Pulmonary artery endothelial cell (primary cell): ENCODE measurements at places on chromosomes 1 and 21.

DNA sequence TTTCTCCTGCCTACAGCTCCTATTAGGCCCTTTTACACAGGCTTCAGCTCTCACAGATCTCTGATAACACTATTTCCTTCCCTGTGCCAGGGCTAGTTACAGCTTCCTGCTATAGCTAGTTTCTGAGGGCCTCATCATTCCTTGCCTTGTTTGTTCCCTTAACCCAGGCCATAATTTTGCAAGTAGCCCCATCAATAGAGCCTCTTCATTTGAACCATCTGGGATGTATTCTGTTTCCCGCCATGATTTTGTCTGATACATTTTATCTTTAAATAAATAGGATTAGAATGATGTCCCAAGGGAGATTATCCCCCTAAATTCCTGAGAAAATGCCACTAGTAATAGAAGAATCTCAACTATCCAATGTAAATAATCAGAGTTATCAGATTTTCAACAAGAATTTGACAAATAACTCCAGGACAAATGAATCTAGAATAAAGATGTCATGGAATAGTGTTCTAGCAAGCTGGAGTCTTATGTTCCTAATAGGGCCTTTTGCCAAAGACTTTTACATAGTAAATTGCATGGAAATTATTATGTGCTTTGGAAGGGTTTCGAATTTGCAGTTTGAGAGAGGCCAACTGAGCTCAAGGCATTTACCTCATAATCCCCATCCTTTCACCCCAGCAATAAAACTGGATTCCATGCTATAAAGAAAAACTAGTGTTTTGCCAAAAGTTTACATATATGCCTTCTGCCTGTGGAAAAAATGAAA is 16.1 kb downstream of the IFT25 start:
- no peak for DNase-seq

DNA sequence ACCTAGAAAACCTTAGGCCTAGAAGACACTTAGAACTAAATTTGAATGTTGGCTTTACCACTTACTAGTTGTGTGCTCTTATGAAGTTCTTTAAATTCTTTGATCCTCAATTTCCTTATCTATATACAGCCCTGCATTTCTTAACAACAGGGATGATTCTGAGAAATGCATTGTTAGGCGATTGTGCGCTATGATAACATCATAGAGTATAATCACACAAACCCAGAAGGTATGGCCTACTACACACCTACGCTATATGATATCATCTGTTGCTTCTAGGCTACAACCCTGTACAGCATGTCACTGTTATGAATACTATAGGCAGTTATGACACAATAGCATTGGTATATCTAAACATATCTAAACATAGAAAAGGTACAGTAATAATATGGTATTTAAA is 137.4 kb downstream of the CHD1L start:
- no peak for DNase-seq

GRCh38 chr1:50974618-50974935 is 4.5 kb downstream of the CDKN2C start:
- no peak for DNase-seq

DNA sequence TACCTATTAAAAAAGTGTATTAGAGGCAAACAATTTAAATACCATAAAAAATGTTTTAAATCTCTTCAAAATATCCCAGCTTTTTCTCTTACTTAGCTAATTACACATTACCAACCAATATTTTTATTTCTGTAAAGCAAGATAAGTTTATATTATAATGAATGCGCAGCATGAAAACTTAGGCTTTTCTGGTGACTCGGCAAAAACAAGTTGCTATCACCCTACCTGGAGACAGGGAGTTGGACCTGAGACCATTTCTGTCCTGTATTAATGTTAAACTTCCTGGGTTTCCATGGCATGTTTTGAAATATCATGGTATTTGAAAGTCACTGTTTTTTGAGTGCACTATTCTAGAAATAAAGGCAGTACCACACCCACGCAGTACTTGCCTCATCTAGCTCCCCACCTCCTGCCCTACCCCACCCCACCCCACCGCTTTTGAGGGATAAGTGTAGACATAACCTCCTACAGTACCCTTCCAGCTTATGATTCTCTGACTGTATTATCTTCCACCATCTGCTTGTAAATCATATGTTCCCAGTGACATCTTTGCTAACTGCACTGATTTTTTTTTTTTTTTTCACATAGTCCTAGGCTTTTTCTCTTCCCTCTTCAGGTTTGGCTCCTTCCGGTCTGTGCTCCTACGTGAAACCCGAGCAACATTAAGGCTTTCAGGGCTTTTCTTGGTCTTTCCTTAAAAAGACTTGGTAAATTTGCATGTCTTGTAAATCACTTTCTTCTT is 77.5 kb downstream of the PHTF1 start:
- no peak for DNase-seq

DNA sequence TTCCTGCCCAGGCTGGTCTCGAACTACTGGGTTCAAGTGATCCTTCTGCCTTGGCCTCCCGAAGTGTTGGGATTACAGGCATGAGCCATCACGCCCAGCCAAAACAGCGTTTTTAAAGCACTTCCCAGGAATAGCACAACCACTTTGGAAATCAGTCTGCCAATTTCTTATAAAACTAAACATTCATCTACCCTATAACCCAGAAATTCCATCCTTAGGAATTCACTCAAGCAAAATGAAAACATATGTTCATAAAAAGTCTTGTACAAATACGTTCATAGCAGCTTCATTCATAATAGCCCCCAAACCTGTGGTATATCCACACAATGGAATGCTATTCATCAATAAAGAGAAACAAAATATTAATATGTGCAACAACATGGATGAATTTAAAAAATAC is 36.1 kb downstream of the PHC2 start:
- no peak for DNase-seq

DNA sequence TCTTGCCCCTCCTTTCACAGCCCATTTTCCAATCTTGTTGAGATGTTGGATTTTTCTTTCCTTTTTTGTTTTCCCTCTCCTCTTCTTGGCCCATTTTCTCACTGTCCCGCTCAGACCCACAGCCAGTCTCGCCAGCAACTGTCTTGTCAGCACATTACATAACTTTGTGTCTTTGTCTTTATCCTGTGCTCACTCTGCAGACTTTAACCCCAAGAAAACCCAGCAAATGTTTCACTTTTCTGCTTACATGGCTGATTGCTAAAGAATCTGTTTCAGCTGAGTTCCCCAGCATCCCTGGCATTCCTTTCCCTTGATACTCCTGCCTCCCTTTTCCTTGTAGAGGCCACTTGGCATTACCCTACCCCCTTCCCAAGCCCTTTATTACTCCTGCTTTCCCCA is 74.6 kb downstream of the ZNF648 start:
- DNase-seq: no peak

- DNase-seq: no peak
These were observed 149.5 kb upstream of the B3GALT2 start for GRCh38 chr1:193335806-193336428.

- no peak for DNase-seq
These were observed 1097.4 kb downstream of the TTLL7 start for GRCh38 chr1:82901561-82901960.

DNA sequence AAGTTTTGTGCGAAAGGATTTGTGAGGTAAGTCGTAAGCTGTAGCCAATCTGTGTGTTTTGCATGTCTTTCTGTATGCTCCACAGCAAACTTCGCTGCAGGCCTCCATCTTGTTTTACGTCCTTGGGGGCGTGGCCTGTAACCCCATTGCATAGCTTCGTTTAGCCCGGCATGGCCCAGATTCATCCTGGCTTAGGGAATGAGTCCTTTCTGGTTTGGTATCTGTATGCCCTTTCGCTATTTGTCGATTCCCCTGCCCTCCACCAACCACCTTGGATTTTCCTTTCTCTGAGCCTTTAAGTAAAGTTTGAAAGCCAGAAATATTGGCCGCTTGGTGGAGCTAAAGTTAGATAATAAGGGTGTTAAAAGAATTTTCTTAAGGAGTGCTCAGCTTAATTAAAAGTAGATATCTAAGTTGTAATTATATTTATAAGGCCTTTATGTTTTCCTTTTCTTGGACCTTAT is 1.1 kb downstream of the THEM4 start:
- no peak for DNase-seq

DNA sequence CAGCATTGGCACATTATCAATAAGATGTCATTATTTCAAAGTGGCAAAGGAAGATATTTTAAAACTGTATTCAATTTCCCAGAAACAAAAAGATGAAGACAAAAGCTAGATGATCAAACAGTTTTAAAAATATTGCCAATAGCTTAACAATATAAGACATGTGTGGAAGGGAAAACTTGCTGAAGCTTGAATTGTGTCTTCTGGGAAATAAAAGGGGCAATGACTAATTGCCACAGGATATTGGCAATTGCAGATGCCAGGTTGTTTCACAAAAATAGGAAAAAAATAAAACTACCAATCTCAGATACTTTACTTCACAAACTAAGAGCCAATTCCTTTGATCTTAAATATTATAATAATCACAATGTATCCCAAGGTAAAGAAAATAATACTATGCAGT is 679.8 kb upstream of the ADAMTS5 start:
- DNase-seq: no peak

DNA sequence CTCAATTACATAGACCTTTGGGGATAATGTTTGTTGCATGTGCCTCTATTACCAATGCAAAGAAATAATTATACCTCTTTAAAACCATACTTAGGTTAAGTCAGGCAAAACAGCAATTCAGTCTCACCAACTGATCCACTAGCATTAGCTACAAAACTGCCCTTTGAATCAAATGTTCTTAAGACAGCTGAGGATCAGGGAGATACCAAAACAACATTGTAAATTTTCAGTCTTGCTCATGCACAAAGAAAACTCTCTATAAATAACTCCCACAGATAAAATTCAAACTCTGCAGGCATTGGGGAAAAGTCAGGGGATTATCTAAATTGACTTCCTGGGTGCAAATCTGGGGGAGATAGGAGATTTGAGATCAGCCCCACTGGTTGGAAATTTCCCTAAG is 100.9 kb upstream of the DPT start:
- no peak for DNase-seq

DNA sequence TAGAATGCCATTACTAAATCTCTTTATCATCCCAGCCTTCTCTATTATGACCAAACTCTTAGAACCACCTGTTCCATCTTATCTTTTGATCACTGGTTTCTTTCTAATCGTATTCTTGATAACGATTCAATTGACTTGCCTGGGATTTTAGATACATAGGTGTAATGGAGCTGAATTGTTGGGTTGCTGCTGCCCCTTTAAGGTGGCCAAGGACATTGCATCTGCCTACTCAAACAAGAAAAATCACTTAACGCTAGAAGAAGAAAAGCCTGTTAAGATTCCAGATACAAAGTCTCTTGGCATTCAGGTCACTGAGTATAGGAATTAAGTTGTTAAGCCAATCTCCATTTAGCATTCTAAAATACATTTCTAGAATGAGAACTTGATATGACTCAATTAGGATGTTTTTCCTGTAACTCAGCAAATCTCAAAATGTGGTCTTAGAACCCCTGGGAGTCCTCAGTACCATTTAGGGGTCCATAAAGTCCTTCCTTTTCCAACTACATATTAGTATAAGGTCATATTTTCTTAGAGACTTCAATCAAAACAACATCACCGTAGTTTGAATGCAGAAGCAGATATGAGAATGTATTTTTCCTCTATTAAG is 12.4 kb downstream of the NEXN start:
- no peak for DNase-seq

GRCh38 chr1:241356519-241357365 is at the start of gene RGS7:
Gene RGS7 (minus strand): TSS chr1:241357205.
- DNase-seq: no peak

GRCh38 chr1:210092366-210092765 is 140.2 kb upstream of the SERTAD4 start:
- no peak for DNase-seq

DNA sequence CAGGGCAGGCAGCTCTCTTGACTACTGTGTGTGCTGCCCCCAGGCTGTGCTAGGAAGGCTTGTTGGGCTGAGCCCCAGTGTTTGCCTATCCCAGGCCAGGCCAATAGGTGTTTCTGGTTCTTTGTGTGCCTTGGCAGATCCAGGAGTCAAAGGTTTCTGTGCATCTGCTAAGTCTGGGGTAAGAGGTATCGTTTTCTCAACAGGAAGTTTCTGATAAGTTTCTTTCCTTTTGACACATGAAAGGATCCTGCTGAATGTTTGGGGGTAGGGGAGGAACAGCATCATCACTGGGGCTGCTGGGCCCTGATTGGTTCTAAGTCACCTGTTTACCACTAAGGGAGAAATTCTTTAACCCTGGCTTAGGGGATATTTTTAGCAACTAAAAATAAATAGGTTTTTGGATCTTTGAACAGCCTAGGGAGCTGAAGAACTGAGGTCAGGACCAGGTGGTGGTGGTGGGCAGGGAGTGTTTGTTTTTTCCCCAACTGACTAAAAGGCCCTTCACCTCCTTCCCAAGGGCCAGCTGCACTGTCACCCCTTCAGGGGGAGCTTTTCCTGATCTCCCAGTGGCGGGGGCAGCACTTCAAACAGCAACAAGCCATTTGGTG is 85.1 kb downstream of the KCNN3 start:
- peak; percentile 93 for DNase-seq

DNA sequence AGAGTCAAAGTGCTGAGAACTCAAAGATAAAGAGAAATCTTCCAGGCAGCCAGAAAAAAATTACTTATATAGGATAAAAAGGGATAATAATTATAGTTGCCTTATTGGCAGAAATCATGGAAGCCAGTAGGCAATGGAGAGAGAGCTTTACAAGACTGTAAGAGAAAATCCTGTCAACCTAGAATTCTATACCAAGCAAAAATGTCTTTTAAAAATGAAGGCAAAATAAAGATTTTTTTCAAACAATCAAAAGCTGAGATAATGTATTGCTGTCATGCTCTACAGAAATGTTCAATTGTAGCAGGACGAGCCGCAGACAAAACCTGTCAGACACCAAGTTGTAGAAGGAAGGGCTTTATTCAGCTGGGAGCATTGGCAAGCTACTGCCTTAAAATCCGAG is 26.8 kb upstream of the RAB4A start:
- no peak for DNase-seq

DNA sequence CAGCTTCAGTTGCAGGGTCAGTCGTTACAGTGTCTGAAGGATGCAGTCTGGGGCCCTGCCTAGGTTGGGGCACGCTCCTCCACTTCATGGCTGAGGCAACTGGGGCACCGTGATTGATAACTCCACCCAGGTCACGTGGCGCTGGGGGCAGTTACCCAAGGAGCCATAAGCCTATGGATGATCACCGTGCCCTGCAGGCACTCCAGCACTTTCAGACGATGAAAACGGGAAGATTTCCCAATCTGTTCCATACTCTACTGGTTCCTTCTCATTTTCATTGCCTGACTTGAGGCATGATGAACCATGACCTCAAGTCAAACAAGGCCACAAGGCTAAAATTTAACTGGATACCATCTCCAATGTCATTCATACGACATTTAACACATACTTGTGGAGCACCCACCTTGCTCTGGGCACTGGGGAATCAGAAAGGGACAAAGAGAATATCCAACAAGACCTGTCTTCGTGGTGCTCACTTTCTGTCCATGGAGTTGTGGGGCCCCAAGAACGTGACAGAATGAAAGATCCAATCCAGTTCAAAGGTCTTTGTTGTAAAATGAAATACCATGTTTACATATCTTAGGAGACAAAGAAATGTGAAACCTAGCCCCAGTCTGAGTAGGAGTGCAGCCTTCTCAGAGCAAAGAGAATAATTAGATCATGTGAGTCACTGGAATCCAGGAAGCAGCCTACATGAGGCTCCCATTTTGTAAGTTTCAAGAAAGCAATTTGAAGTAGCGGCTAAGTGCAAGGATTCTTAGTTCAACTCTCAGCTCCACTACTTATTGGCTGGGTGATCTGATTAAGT is 39.4 kb upstream of the SPOCD1 start:
- no peak for DNase-seq

GRCh38 chr1:85460555-85461088 is 4.3 kb downstream of the DDAH1 start:
- DNase-seq: no peak
